Body of pancreas (tissue), 4 donors: ENCODE measurements at places on chromosomes 2 and 18. TPM values are rescaled to one million over a fixed set of nuclear protein-coding genes. Genes with fewer than 3 reads are reported as not detected.

DNA sequence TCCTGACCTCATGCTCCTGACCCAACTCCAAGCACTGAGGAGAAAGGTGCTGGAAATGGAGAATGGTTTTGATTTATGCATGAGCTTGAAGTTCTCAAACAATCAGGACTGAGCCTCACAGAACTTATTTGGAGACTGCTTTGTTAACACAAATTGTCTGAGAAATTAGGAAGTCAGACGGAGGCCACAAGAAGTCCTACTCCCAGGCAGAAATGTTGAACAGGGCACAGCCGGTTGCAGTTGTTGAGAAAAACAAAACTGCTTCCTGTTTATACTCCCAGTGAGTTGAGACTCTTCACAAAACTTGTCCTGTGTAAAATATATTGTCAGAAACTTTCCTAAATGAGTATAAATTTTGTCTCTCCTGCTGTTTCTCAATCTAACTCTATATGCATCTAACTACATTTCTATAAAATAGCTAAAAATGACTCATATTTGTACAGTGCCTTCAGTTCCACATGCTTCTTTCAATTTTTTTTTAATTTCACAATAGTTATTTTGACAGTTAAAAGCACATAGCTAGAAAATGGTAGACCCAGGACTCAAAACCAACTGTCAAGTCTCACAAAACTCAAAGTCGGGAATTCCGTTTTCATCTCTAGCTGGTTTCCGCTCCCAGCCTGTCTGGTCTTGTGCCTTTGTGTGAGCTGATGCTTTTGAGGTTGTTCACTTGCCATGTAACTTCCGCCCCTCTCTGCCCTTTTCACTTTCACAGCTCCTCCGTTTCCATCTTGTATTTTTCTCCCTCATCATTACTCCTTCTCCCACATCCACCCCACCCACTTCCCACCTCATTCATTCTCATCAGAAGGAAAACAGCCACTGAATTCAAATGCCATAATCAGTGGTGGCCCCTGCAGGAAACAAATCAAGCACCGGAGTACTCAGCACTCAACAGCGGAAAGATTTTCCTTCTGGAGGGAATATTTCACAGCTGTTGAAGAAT, 215.0 kb downstream of the SUCLG1 start:
- DNase-seq: no peak

Gene IL1R2
- total RNA-seq: 8.0 TPM

- DNase-seq: no peak
These were observed 56.9 kb downstream of the ITGA6 start for GRCh38 chr2:172484253-172484652.

DNA sequence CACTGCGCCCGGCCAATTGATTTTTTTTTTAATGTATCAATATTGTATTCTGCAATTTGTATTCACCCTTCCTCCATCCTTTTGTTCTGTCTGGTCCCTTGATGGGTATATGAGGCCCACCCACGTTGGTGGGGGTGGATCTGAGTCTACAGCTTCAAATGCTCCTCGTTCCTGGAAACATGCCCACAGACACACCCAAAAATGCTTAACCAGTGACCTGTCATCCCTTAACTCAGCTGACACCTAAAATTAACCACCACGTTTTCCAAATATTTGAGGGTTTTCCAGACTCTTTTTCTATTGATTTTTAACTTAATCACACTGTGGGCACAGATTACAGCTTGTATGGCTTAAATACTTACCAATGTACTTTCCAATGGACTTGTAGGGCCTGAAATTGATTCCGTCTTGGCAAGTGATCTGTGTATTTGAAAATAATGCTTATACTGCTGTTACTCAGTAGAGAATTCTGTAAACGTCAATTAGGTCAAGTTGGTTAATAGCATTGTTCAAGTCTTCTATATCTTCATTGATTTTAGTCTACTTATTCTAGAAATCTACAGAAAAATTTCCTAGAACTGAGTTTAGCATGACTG, 34.4 kb upstream of the CYP27C1 start:
- DNase-seq: no peak

GRCh38 chr2:149104221-149104620, 65.7 kb downstream of the LYPD6B start:
- no peak for DNase-seq

- no peak for DNase-seq
These were observed 929.4 kb upstream of the PIK3C3 start for GRCh38 chr18:41025666-41026065.

Gene OBSL1
- 185 TPM for total RNA-seq

DNA sequence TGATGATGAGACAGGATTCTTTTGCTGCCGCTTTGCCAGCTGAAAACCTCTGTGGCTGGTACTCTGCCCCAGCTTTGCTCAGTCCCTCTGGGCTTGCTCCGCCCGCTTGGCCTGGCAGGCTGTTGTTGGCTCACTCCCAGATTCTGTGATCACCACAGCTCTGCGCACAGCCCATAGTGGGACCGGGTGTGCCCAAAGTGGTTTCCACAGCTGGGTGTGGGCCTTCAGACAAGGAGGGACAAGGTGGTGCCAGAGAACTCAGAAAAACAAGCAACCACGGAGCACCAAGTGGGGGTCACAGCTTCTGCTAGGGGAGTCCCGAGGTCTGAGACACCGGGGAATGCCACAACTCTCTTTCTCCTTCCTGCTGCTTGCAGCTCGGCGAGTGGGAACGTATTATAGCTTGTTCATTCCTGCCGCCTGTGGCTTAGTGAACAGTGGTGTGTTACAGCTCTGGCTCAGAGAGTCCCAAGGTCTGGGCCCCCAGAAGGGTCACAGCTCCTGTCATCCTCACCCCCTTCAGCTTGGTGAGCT, 9.2 kb upstream of the KYNU start:
- DNase-seq: peak; percentile 51

DNA sequence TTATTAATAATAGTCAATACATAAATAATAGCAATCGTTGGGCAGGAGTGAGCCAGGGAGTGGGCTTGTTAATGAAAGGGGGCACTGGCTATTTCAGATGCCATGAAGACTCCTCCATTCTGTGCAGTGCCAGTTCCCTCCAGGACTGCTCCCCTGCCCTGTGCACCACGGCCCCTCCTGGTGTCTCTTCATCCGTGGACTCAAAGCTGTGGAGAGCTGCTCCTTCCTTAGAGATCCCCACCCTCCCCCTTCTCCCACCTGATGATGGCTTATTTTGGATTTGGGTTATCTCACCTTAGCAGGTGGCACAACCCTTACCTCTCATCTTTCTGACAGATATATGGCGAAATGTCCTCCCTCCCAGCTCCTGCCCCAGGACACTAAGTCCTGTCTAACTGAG, 3.1 kb upstream of the CELF4 start:
- DNase-seq: no peak
